ENCODE measurements at places on chromosomes 12 and 14.
A peak's percentile ranks its signal among the peaks of the same experiment; 100 is the strongest.

GRCh38 chr12:70365648-70366518 lies at the start of gene KCNMB4:
Gene KCNMB4 (plus strand): TSS chr12:70366290. CDS start chr12:70366735, 445 bp downstream.
- DNase-seq = peak; percentile 53

DNA sequence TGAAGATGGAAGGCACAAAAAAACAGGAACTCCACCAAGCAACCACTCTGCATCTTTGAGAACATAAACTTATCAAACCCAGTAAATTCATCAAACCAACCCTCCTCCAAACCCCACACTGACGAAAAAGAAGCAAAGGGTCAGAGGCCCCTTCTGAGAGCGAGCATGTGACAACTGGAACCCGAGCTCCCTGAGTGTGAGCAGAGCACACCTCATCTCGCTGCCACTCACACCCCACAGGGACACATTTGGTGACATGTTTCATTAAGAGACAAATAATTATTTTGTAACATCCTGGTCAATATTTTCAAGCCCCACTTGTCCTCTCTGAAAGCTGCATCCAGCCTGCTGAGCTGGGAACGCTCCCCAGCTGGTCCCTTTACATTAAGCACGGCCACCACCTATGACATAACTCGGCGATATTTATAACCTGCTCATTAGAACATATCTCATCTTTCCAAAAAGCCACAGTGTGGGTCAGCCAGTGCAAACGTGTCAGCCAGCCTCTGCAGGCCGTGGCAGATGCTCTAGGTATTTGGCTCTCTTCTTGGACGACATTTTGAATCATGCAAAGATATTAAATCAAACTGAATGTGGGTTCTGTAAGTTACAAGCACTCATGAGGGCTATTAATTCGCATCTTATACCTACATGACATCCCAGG lies 120.1 kb downstream of the TTC7B start:
- DNase-seq = no peak

- DNase-seq = no peak
Observed at GRCh38 chr14:49497725-49498348, 88.3 kb downstream of the RPS29 start.

- DNase-seq = no peak
Observed at GRCh38 chr12:57766464-57767304, at the start of gene CYP27B1. Gene CYP27B1 (minus strand): TSS chr12:57767078. CDS start chr12:57767041, 37 bp downstream.

GRCh38 chr12:109393437-109394345 lies 46.0 kb downstream of the MYO1H start:
- DNase-seq = no peak

- DNase-seq = no peak
Observed at GRCh38 chr14:83196236-83196635, 1662.6 kb upstream of the SEL1L start.
